ENCODE measurements at places on chromosomes 6 and 20.

DNA sequence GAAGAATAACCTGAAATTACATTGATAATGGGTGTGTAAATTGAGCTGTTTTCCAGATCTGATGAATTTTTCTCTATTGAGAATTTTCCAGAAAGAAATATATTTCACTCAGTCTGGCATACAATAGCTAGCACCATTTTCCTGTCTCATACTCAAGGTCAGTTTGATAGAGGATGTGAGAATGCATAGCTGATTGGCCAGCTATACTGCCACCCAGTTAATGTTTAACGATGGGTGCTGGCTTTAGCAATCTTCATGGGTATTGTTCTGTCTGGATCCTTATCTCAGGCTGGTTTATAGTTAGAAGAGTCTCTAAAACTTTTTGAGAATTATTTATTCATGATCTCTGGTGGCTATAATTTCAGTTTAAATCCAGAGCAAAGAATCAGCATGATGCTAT lies 147.4 kb downstream of the HDGFL1 start:
- DNase-seq, result no peak

DNA sequence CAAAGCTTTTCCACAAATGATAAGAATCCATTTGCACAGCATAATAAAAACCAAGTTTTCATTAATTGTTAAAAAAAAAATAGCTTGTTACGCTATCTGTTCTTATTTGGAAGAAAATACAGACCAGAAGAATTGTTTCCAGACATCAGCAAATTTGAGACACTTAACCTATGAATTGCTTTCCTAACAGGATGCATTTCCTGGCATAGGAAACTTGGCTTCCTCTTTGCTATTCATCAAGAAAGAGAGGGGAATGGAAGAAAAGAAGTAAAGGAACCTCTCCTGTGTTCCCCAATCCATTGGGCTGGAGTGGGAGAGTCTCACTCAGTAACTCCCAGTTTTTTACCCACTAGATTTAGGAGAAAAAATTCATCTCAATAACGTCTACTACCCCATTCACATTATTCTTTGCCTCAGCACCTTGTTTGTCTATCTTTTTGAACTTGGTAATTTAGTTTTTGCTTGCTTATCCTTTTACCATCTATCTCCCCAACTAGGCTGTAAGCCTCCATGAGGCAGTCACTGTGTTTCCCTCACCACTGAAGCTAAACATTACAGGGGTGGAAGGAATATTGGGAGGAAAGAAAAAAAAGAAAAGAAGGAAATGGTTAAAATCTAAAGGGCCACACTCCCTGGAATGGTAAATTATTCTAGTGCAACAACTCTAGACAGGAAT lies 150.3 kb downstream of the COL21A1 start:
- no peak for DNase-seq

GRCh38 chr20:12695937-12696336 lies 312.8 kb upstream of the SPTLC3 start:
- DNase-seq, result no peak

- DNase-seq, result no peak
These were observed 23.3 kb upstream of the BMP2 start for GRCh38 chr20:6744180-6744579.

DNA sequence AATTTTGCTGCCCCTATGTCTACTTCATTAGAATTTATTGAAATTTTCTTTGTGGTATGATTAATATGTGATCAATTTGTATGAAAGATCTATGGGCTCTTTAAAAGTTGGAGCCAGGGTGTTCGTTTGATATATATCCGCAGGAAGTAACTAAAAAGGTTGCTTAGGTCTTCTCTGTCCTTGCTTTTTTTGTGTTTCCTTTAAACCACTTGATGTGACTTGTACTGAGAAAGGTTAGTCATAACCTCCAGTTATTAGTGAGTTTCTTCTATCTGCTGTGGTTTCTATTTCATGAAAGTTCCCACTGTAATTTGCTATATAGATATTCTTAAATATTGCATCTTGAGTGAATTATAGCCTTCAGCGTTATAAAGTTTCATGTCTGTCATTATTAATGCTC lies 585.3 kb upstream of the ARID1B start:
- no peak for DNase-seq

- no peak for DNase-seq
These were observed 46.5 kb downstream of the KCNQ2 start for GRCh38 chr20:63425846-63426485.

- no peak for DNase-seq
These were observed 38.7 kb upstream of the RIPOR2 start for GRCh38 chr6:24974182-24975171.

GRCh38 chr6:42177514-42178364 lies 4.6 kb downstream of the GUCA1A start:
- no peak for DNase-seq

- DNase-seq, result no peak
These were observed 24.5 kb upstream of the ABCC10 start for GRCh38 chr6:43402820-43403219.

DNA sequence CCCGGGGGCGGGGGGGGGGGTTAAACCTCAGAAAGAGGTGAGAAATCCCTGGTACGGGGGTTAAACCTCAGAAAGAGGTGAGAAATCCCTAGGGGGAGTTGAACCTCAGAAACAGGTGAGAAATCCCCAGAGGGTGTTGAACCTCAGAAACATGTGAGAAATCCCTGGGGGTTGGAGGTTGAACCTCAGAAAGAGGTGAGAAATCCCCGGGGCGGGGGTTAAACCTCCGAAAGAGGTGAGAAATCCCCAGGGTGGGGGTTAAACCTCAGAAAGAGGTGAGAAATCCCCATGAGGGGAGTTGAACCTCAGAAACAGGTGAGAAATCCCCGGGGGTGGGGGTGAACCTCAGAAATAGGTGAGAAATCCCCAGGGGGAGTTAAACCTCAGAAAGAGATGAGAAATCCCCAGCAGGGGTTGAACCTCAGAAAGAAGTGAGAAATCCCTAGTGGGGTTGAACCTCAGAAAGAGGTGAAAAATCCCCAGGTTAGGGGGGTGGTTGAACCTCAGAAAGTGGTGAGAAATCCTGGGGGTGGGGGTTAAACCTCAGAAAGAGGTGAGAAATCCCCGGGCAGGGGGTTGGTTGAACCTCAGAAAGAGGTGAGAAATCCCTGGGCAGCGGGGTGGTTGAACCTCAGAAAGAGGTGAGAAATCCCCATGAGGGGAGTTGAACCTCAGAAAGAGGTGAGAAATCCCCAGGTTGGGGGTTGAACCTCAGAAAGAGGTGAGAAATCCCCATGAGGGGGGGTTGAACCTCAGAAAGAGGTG lies 87.4 kb downstream of the PLG start:
- DNase-seq, result no peak

GRCh38 chr6:46356543-46356942 lies 134.7 kb downstream of the RCAN2 start:
- no peak for DNase-seq

DNA sequence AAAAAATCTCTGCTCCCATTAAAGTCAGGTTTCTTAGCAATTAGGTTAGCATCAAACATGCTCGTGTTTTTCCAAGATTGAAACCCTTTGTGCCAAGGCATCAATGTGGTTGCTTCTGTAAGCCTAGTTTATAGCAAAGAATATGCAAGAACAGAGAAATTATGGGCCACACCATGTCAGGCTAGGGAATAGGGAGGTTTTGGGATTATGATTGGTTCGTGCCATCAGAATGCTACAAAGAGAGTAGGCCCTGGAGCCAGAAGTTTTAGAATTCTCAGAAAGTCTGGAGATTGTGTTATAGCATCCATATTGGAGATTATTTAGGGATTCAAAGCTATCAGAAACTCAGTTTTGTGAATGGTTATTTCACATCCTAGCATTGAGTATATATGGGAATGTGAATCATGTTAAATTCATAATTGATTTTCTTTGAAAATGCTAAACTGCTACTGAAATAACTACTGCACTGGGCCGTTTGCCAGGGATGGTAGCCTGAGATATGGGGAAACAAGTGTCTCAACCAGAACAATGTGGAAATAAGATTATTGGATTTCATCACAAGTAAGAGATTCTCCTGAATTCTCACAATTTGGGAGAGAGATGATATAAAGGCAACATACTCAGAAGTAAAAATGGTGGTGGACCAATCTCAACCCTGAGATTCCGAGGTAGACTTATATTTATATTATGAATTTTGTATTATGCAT lies 45.3 kb downstream of the ZNF292 start:
- no peak for DNase-seq

DNA sequence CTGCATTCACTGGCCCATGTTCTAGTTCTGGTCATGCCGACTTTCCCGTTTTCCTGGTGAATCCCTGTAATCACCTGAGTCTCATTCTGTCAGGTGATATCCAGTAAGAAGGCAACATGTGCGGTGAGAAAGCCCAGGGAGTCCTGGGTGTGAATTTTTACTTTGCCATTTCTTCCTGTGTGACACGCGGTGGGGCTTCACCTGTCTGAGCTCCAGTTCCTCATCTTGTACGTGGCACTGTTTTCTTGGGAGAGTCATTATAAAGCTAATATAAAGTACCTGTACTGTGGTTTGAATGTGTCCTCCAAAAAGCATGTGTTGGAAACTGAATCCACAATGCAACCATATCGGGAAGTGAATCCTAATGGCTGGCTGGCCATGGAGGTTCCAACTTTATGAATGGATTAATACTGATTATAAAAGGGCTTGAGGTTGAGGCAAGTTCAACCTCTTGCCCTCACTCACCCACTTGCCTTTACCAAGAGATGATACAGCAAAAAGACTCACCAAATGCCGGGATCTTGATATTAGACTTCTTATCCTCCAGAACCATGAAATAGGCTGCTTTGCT lies 5.1 kb downstream of the HLA-E start:
- DNase-seq, result no peak

- no peak for DNase-seq
These were observed 154.9 kb upstream of the BMP2 start for GRCh38 chr20:6612606-6612923.

DNA sequence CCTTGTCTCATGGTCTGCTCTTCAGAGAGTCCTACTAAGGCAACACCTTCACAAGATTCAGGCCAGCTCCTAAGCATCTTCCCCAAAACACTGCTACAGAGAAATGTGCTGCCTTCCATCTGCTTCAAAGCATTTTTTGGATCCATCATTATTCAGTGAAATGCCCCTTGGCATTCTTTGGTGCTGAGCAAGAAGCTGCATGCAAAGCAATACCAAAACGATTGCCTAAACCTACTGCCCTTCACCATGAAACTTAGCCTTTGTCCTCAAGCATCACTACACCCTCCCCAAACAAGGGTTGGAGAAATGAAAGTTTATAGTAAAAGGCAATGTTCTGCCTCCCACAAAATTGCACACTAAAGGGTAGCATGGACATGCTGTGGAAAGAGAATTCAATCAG lies 93.5 kb downstream of the SNAP25 start:
- no peak for DNase-seq

- DNase-seq, result no peak
These were observed 29.7 kb downstream of the FYN start for GRCh38 chr6:111843347-111844147.

DNA sequence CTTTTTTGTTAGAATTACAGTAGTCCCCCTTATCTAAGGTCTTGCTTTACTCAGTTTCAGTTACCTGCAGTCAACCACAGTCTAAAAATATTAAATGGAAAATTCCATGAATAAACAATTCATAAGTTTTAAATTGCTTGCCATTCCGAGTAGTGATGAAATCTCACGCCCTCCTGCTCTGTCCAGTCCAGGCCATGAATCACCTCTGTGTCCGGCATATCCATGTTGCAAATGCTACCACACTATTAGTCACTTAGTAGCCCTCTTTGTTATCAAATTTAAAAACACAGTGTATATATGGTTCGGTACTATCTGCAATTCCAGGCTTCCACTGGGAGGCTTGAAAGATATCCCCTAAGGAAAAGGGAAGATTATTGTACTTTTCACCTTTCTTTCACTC lies 164.6 kb upstream of the FAM83B start:
- peak; percentile 25 for DNase-seq

DNA sequence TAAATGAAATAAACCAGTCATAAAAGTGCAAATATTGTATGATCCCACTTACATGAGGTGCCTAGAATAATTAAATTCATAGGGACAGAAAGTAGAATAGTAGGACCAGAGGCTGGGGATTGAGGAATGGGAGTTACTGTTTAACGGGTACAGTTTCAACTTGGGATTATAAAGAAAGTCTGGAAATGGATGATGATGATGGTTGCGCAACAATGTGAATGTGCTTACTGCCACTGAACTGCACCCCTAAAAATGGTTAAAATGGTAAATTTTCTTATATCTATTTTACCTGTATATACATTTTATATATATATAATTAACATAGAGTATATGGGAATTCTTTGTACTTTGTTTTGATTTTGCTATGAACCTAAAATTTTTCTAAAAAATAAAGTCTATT lies 53.3 kb upstream of the L3MBTL3 start:
- DNase-seq, result no peak
